ENCODE measurements at places on chromosomes 7 and 10.

GRCh38 chr7:126213876-126214275, 1038.9 kb downstream of the GRM8 start:
- peak; percentile 17 for DNase-seq

DNA sequence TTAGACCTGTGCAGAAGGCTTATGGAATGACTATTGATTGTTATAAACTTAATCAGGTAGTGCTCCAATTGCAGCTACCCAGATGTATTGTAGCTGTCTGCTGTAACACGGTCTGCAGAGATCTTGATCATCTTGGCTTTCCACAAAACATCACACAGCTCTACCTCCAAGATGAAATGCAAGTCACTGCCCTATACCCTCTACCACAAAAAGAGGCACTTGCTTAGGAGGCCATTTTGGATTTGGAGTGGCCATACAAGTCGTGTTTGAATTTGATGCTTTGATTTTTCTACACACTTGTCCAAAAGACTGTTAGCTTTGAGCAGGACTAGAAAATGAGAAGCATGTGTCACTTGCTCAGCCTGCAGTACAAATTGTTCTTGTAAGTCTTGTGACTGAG, 377.2 kb downstream of the TNS3 start:
- DNase-seq: no peak

DNA sequence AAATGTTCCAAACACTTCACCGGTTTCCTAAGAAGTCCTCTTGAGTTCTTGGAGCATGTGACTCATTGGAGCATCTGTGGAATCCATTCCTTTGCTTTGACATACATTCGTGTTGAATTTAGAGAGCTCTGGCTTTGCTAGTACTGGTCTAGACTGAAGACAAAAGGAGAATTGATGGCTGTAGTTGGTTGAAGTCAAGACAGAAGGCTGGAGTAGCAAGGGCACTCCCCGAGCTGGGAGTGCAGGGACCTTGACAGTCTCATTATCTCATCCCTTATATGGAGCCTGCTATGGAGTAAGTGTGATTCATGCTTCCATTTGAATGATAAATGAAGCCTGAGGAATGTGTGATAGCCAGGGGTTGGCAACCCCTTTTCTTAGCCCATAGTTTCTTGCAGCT, 1249.1 kb downstream of the TYW1 start:
- peak; percentile 30 for DNase-seq

DNA sequence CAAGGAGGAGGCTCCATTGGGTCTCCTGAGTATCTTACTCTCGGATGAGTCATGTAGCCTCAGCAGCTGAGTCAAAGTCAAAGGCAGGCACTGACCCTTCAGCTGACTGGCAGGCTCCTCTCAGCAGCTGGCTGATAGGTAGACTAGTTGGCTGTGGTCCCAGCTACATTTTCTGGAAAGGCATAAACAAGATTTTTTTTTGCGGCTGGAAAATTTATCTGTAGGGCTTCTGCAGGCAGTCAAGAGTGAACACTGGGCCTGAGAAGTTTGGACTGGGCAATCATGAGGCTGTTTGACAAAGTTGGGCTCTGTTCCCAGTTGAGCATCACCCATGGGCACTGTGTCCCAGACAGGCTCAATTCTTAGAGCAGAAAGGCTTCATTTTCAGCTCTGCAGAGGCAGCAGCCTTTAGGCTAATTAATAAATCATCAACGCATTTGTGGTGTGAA, 796.2 kb downstream of the CCSER2 start:
- DNase-seq: no peak

DNA sequence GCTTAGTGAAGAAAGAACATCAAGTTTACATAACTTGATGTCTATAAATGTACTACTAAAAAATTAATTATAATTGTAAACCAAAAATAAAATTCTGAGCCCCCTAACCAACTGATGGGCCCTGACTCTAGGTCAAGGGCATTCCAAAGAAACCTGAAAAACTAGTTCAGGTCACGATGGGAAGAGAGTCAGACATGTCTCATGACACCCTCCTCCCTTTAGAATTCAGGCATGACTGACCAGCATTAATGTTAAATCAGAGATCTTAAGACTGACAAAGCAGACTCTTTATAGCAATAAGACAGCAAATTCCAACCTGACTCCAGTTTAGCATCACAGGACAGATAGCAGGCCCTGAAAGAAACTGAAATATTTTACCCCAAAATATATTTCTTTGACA, 21.6 kb upstream of the OTUD1 start:
- DNase-seq: no peak

GRCh38 chr7:23294549-23295400, 4.4 kb upstream of the MALSU1 start:
- no peak for DNase-seq

GRCh38 chr10:34815185-34816084, at the start of gene PARD3:
Gene PARD3 (minus strand): TSS chr10:34815296. CDS start chr10:34814995, 301 bp downstream.
- DNase-seq: peak; percentile 63

- DNase-seq: no peak
These were observed 1.3 kb upstream of the SORCS3 start for GRCh38 chr10:104639590-104640338.

GRCh38 chr7:44368455-44368854, 43.1 kb upstream of the CAMK2B start:
- no peak for DNase-seq

DNA sequence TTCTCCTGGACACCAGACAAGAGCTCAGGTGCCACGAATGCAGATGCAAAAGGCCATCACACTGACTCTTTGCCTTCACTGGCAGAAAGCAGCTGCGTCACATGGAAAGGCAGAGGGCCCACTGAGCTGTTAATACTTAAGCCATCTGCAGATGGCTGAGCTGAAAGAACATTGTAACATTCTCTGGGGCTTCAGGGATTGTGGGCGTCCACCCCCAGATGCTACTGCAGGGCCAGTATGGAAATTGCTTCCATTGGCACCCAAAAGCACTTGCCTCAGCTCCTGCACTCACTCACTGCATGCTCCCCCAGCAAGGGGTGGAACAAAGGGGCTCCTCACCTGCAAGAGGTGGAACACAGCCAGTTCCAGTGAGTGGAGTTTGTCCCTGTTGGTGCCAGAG, 1264.6 kb downstream of the REEP3 start:
- DNase-seq: no peak

- no peak for DNase-seq
These were observed 277.0 kb downstream of the EXOC4 start for GRCh38 chr7:133529861-133530260.

- DNase-seq: no peak
These were observed 36.8 kb downstream of the LRRC72 start for GRCh38 chr7:16563281-16564022.

GRCh38 chr7:110522761-110523200, 568.1 kb upstream of the LRRN3 start:
- no peak for DNase-seq

GRCh38 chr7:152969839-152970238, 210.3 kb downstream of the ACTR3B start:
- DNase-seq: no peak

- DNase-seq: no peak
These were observed 61.7 kb downstream of the PDGFA start for GRCh38 chr7:457814-458510.

DNA sequence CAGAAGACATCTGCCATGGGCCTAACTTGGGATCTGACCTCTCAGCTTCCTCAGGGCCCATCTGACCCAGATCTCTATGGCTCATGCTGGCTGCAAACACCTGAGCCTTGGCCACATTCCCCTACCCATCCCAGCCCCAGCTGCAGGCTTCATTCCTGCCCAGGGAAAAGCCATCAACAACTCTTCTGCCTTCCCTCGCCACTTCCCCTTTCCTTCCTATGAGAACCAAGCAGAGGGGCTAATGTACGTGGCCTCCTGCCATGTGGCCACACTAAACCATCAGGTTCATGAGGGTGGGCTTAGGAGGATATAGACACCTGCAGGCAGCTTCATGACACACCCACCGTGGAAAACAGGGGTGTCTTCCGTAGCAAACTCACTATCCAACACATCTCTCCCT, 312.2 kb downstream of the GALNT17 start:
- no peak for DNase-seq

GRCh38 chr7:134368851-134369544, 52.3 kb upstream of the SLC35B4 start:
- peak; percentile 39 for DNase-seq

DNA sequence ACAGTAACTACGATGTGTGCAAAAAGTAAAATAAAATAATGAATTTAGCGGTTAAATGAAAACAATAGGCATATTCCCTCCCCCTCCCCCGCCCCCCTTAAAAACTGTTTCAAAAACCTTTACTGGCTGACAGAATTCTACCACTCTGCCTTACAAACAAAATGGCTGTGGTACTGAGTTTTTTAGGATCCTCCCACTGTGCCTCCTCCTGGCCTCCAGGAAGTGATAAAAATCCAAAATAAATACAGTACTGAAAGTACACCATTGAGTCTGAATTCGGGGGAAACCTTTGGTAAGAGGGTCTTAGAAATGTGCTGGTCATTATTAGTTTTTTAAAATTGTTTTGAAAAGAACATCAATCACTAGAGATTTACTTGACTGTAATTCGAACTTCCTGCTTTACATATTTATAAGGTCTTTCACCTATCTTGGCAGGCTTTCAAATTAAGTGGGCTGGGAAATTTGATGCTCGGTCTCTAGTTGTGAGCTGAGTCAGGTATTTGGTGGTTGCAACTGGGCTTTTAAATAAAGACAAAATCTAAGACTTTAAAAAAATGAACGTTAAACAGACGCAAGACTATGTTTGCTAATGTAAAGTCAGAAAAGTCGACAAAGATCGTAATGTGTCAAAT, 32.5 kb upstream of the EPC1 start:
- peak; percentile 64 for DNase-seq

- no peak for DNase-seq
These were observed 117.7 kb downstream of the ELFN1 start for GRCh38 chr7:1787681-1788235.

GRCh38 chr10:96708456-96708855, 11.9 kb downstream of the PIK3AP1 start:
- DNase-seq: no peak

DNA sequence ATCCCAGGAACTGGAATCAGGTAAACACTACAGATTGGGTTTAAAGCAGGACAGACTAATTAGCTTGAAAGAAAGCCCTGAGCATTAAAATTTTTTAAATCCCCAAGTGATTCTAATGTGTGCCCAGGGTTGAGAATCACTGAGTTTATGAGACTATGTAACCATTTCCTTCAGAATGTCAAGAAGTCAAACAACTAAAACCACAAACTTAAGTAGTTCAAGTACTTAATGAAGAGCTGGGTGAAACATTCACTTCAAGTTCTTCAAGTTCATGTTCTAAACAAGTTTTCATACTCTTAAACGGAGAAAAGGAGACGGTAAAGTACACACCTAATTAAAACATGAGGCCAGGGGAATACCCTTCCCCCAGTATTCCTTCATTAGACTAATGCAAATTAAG, 28.2 kb upstream of the TLL2 start:
- no peak for DNase-seq

DNA sequence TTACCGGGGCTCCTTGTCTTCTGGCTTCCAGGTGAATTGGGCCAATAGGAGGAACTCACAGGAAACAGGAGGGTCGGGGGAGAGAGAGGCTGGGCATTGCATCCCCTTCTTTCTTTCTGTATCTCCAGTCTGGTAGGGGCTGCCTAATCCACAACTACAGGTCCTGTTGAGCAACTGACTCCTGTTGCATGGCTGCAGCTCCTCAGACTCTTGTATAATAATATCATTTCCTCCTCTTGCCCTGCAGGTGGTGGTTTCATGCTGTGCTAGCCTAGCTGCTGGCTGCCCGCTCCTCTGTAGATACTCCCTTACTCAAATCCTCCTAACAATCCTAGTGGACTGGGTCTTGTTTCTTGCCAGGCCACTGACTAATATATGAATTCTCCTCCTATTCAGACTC, 276.5 kb upstream of the SMIM30 start:
- no peak for DNase-seq

GRCh38 chr10:51743146-51743545, 43.8 kb upstream of the CSTF2T start:
- DNase-seq: peak; percentile 37

GRCh38 chr10:58661336-58661735, 148.7 kb downstream of the BICC1 start:
- DNase-seq: peak; percentile 75

GRCh38 chr10:329361-330099, 194.3 kb downstream of the ZMYND11 start:
- peak; percentile 95 for DNase-seq

GRCh38 chr7:7869651-7870050, 98.9 kb upstream of the GLCCI1 start:
- DNase-seq: no peak

DNA sequence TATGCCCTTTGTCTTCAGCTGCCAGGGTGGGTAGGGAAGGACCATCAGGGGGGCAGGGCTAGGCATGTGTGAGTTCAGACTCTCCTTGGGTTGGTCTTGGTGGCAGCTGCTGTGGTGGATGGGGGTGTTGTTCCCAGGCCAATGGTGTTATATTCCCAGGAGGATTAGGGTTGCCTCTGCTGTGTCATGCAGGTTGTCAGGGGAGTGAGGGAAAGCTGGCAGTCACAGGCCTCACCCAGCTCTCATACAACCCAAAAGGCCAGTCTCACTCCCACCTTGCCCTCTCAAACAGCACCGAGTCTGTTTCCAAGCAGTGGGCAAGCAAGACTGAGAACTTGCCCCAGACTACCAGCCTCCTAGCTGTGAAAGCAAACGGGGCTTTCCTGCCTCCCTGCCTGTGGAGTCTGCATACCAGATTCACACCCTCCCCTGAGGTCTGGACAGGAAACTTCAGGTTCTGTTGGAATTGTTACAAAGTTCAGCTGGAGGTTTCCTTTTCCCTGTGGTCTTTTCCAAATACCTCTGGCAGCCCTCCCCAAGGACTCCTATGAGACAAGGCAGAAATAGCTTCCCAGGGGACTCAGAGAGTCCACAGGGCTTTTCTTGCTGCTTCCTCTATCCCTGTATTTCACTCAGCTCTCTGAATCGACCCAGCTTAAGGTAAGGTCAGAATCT, 1.4 kb downstream of the HYAL4 start:
- DNase-seq: no peak

DNA sequence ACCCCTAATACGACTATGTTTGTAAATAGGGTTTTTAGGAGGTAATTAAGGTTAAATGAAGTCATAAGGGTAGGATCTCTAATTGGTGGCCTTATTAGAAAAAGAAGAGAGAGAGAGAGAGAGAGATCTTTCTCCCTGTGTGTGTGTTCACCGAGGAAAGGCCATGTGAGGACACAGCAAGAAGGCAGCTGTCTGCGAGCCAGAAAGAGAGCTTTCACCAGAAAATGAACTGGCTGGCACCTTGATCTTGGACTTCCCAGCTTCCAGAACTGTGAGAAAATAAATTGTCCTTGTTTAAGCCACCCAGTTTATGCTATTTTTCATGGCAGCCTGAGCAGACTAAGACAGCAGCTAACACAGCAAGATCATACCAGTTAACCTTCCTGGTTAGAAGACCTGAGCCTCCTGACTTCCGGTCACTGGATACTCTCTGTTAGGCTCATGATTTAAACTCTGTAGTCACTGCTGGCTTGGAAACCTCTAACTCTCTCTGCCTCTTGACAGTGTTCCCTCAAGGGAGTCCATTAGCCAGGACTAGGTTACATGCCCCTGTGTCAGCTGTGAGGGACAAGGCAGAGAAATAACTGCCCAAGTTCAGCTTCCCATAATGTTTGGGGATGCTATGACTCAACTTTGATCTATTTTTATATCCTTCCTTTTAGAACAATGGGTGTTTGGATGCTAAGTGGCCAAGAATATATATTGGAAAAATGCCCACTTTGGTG, 102.3 kb downstream of the DYNC1I1 start:
- no peak for DNase-seq

Data from fibroblast of skin of scalp (primary cell).